Activated CD4-positive, alpha-beta T cell treated with anti-CD3 and anti-CD28 coated beads, Interleukin-2, amount 50 U/mL, for 48 hours (primary cell): ENCODE measurements at places on chromosomes 3 and 15.

GRCh38 chr3:48896936-48897335 is 1.7 kb downstream of the SLC25A20 start:
- no peak for DNase-seq

DNA sequence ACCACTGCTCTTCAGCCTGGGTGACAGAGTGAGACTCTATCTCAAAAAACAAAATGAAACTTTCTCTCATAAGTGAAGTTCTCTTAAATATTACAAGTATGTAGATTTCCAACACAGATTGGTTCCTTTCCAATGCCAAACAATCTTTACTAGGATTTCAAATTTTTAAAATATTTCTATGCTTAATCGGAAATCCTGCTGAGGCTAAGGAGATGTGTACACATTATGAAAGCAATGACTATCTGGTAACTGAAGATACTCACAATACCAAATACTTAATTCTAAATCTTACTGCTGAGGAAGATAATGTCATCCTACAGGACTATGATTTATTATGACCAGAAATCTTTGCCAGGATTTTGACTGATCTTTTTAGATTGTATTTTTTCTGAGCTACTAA is 255.6 kb upstream of the ZNF717 start:
- DNase-seq, result no peak

GRCh38 chr15:84788500-84788899 is 28.7 kb upstream of the ALPK3 start:
- DNase-seq, result no peak

- DNase-seq, result no peak
These were observed 169.2 kb upstream of the STRIT1 start for GRCh38 chr3:155462672-155463071.

GRCh38 chr3:195271410-195272243 is 668 bp upstream of the XXYLT1 start:
- DNase-seq, result peak; percentile 93

DNA sequence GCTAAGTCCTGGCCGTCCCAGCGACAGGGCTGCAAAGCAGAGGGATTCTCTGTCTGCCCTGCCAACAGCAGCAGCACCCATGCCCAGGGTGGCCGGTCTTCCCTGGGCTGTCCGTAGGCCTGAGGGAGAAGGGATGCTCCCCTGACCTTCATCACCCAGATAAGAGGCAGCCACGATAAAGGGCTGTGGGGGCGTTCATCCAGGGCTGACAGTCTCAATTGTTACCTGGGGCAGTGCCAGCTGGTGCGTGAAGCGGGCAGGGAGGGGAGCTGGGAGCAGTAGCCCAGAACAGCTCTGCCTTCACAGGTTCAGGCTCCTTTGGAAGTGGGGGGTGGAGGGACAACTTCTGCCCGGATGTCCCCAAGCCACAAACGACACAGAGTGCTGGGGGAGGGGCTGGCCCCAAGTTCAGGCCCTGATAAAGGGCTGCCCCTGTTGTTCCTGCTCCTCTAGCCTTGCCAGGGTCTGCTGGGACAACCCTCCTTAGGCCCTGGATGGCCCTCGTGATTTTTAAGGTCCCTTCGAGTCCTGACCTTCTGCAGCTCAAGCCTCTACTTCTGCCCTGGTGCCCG is 94.7 kb downstream of the RAB11A start:
- DNase-seq, result no peak

GRCh38 chr15:47620960-47621681 is 96.2 kb upstream of the SEMA6D start:
- no peak for DNase-seq

- no peak for DNase-seq
These were observed 29.9 kb downstream of the CHSY1 start for GRCh38 chr15:101221902-101222301.

GRCh38 chr3:149258298-149258697 is 36.7 kb upstream of the CP start:
- DNase-seq, result no peak

DNA sequence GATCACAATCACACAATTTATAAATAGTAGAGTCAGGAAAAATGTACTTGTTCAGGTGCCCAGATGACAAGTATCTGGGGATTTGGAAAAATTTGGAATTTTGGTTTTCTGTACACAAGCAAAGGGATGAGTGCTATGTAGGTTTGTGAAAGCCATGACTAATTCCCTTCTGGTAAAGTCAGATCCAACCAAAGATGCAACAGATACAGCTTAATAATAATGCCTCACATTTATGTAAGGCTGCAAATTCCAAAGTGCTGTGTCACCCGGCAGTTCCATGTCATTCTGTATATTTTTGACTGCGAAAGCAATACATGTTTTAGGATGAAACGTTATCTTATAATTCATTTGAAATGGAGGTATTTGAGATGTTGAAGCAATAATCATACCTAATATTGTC is 102.7 kb upstream of the AGBL1 start:
- DNase-seq, result no peak

DNA sequence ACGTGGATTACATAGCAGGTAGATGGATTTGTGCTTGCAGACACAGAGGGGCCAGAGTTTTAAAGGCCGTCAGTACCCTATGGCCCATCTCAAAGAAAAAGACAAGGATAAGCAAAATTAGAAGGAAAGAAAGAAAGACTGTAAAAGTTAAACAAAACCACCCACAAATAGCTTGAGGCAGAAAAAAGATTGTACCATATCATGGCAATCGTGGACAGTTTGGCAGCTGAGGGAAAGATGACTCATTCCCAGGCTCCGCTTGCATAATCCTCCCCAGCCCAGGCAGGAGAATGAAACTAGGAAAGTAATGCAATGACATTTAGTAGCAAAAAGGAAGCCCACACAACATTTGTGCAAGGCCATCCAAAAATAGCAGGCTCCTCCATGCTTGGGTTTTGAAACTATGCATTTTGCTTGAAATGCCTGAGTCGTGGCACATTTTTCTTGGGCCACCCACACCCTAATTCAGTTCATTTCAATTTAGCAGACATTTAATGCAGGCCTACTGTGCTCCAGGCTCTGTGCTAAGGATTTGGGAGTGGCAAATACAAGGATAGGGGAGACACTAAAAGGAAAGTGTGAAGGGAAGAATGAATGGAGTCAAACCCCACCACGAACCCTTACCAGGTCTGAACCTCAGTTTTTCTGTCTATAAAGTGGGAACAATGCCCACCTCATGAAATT is 40.9 kb upstream of the SMAD3 start:
- DNase-seq, result peak; percentile 64

- no peak for DNase-seq
These were observed 769.4 kb upstream of the GOLIM4 start for GRCh38 chr3:168865022-168865551.

DNA sequence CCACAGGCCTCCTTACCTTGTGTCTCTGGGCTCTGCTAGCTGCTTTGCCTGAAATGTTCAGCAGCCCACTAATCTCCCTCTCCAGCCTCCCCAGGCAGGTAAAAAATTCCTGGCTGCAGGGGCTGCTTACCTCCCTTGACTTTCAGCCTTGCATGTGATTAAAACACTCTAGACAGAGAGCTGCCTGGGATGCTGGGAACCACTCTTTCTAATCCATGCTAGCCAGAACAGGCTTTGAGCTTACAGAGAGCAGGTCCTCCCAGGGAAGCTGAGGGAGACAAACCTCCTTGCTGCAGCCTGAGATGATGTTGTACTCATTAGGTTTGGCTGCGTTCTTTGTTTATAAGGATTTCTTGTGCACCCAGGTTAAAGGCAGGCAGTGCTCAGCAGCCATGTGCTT is 33.7 kb upstream of the LIPC start:
- no peak for DNase-seq

GRCh38 chr3:183490653-183491052 is 62.2 kb upstream of the MCF2L2 start:
- DNase-seq, result no peak

DNA sequence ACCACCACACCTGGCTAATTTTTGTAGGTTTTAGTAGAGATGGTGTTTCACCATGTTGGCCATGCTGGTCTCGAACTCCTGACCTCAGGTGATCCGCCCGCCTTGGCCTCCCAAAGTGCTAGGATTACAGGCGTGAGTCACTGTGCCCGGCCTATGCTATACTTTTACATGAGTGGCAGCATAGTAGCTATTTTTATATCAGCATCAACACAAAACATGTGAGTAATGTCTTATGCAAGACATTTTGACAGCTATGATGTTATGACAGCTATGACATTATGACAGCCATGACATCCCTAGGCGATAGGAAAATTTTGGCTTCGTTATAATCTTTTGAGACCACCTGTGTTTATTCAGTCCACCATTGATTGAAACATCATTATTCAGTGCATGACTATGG is 4.1 kb upstream of the NAALADL2 start:
- DNase-seq, result no peak

DNA sequence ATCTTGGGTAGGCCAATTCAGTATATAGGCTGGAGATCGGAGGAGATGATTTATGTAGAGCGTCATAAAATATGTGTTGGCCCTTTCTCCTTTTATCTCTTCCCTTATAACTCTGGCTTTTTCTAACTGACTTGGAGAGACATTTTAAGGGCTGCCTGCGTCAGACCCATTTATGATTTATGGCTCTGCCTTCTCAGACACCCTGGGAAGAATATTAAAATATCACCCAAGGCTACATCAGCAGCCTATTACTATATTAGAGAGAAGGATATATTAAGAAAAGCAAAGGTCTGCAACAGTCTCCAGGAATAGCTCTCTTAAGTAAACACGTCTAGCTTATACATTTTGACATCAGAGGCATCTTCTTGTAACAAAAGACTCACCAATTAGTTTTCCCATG is 179.4 kb downstream of the SV2B start:
- no peak for DNase-seq

- no peak for DNase-seq
These were observed 129.2 kb upstream of the TSC22D2 start for GRCh38 chr3:150278843-150279381.

GRCh38 chr3:69893274-69893673 is 106.3 kb upstream of the SAMMSON start:
- no peak for DNase-seq

- DNase-seq, result no peak
These were observed 1126.1 kb downstream of the ROBO1 start for GRCh38 chr3:78641703-78642102.

DNA sequence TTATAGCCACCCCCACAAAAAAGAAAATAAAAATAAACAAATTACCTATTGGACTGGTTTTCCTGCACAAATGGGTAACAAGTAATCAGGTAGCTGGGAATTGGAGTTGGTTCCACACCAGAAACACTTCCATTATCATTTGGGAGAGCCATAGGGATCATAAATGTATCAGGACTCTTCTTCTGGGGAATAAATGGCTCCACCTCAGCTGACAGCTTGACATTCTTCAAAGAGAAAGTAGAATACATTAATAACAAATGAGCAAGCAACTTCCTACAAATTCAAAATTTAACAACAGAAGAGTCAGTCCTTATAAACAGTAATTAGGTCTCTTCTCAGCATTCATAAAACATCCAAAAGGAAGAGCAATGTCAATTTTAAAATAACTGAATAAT is 8.7 kb downstream of the SECISBP2L start:
- DNase-seq, result no peak

DNA sequence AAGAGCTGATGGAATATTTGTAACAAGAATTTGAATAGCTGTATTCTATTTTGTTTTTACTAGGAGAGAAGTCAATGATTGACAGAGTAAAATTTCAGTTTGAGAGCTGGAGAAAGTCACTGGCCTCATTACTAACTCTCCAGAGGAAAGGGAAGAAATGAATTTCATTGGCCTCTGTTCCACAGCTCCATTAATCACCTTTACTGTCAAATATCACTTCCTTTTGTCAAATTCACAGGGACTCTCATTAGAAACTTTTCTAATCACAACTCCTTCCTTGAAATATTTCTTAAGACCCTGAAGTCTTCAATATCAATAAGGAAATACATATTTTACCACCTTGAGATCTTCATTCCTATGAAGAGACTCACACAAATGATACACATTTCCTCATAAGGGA is 379.9 kb upstream of the RASGRP1 start:
- no peak for DNase-seq

GRCh38 chr15:66476535-66476934 is 21.0 kb downstream of the SNAPC5 start:
- peak; percentile 48 for DNase-seq

DNA sequence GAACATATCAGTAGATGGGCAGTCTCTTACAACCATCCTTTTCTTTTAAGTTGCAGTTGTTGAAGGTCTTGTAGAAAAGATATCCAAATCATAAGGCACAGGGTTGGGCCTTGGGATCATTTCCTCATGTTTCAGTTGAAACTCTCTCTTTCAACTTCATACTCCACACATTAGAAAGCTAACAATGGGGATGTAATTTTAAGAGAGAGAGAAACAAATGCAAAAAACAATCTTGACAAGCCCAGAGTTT is 747.9 kb downstream of the ROBO1 start:
- no peak for DNase-seq

GRCh38 chr15:44188795-44189194 is 6.3 kb downstream of the FRMD5 start:
- no peak for DNase-seq

GRCh38 chr3:114362815-114363214 is 69.0 kb downstream of the TIGIT start:
- DNase-seq, result no peak

DNA sequence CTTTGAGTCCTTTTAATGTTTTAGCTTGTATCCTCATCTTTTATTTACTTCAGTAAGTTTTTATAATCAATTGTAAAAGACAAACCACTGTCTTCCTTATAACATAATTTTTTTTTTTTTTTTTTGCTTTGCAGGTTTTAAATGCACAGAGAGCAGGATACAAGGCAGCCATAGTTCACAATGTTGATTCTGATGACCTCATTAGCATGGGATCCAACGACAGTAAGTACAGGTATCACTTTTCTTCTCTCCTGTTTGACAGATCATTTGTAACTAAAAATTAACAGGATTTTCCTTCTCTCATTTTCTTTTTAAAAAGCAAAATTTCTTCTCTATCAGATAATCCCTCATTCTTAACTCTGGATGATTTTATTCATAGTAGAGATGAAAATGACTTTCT is 75.4 kb downstream of the PFN2 start:
- no peak for DNase-seq

DNA sequence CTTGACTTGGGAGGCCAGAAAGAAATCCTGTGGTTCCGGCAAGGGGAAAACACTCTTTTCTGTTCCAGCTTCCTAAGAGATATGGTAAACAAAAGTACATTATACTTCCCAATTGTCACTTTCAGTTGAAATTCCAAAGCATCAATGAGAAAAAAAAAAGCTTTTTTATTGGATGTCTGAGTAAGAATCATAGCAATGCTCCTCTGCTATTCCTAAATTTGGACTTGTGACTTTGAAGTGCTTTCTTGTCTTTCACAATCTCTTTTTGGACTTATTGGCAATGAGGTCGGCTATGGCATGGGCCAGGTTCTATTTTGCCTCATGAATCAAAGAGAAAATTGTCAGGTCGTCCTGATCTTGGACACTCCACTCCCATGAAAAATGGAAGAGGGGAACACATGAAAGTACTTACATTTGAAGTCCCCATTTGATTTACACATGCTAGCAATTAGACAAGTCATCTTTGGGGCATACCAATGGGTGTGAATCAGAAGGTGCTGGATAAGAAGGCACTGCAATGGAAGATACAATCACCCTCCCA is 170.5 kb downstream of the GREM1 start:
- no peak for DNase-seq
